ENCODE measurements at places on chromosomes 3 and 15.

GRCh38 chr3:99781761-99782160 is 35.9 kb upstream of the CMSS1 start:
- no peak for DNase-seq

DNA sequence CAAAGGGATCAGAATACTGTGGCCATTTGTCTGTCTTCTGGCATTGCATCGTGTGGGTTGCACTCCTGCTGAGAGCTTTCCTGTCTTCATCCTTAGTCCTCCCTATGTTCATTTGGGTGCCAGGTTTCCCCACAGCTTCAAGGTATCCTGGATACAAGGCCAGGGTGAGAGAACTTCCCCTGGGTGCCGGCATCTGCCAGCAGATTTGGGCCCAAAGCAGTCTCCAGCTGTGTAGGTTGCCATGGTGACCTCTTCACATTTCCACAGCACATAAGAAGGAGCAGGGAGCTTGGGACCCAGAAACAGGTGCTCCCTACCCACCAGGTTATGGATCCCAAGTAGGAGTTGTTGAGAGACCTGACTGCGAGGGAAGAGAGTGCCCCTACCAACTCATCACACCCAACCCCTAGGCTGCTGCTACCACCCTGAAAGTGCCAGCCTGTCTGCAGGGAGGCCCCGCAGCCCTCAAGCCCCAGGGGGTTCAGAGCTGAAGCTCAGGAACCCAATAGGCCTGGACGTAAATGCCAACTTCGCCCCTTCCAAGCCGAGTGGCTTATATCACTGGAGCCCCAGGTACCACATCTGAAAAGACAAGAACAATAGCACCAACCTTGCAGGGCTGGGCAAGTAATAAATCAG is 19.9 kb downstream of the TTC21A start:
- DNase-seq = no peak

DNA sequence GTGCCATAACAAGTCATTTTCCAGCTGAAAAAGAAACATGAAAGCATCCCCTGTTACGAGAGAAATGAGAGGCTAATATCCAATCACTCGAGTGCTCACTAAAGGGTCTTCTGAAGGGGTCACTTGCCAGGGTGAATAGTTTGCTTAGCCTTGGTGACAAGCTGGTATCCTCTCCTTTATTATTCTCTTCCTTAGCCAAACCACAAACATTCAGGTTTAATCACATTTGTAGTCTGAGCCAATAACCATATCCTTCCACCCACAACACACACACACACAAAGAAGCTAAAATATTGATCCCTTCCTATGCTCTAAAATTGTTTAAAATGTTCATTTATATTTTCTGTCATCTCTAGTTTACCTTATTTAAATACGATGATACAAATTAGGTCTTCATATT is 240.5 kb upstream of the TMCO5A start:
- DNase-seq = no peak

GRCh38 chr15:58258501-58259292 is 120.5 kb downstream of the AQP9 start:
- no peak for DNase-seq

GRCh38 chr3:174132421-174133042 is 726.6 kb upstream of the NAALADL2 start:
- no peak for DNase-seq

- no peak for DNase-seq
These were observed 28.4 kb upstream of the LDHAL6B start for GRCh38 chr15:59178151-59178695.

Data from BJ (cell line).